Muscle of arm (tissue), 14 donors: ENCODE measurements at places on chromosomes 13 and 19. TPM values are rescaled to one million over a fixed set of nuclear protein-coding genes. Genes with fewer than 3 reads are reported as not detected.

GRCh38 chr19:46357846-46358583, 11.1 kb downstream of the PPP5C start:
- no peak for DNase-seq

DNA sequence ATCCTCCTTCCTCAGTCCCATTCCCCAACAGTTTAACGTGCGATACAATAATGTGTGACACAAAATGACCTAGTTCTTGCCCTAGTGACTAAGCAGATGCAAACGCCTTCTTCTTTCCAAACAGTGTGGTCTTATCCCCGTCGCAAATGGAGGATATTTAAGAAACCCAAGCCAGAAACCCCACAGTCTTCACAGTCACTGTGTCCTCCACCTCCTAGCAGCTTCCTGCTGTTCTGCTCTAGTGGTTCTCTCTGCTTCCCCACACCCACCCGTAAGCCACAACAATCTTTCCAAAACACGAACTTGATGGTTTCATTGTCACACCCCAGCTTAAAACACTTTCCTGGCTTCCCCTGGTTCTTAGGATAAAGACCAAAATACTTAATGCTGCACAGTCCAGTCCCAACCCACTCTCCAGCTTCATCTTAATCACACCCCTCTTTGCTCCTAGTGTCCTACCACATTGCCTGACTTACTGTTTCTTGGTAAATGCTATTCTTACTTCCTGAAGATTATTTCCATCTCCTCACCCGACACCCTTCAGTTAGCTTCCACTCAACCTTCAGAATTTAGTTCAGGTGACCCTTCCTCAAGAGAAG, 32.3 kb downstream of the ITM2B start:
- no peak for DNase-seq

GRCh38 chr13:85650613-85651012, 148.6 kb downstream of the SLITRK6 start:
- no peak for DNase-seq

Gene NLRP12
- polyA plus RNA-seq = 0.30 TPM

GRCh38 chr19:18612051-18612771, 459 bp upstream of the TMEM59L start:
- no peak for DNase-seq

GRCh38 chr19:1590641-1591397, 1.8 kb downstream of the MBD3 start:
- no peak for DNase-seq

- DNase-seq = no peak
Observed at GRCh38 chr13:61670384-61671161, 254.9 kb upstream of the PCDH20 start.

DNA sequence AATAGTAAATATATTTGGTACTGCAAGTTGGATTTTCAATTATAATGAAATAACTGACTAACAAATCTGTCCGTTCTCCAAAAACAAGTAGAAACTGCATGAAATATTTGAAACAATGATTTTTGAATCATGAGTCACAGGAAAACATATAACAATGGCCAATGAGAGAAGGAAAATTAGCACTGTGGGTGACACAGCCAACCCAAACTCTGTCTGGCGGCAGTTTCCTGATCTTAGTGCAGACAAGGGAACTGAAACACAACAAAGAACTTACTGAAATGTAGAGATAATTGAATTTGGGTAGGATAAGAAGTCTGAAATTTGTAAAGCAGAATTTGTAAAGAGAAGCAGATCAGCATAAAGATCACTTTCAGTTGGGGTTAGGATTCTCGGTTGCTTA, 2743.3 kb upstream of the PCDH20 start:
- no peak for DNase-seq

Gene ZNF547
- polyA plus RNA-seq = 4.9 TPM
